ENCODE measurements at places on chromosomes 2 and 18. TPM values are rescaled to one million over a fixed set of nuclear protein-coding genes. Genes with fewer than 3 reads are reported as not detected.

The GREB1 gene
- total RNA-seq, result 0.51 TPM

The ASXL2 gene
- 4.6 TPM for total RNA-seq

The SP100 gene
- total RNA-seq, result 93.0 TPM

The NAT8 gene
- total RNA-seq, result not detected

The UGT1A3 gene
- not detected for total RNA-seq

The PHLPP1 gene
- 5.0 TPM for total RNA-seq

The TEKT4 gene
- not detected for total RNA-seq

The REG3A gene
- not detected for total RNA-seq

The IMPA2 gene
- total RNA-seq, result 23.0 TPM

The MC4R gene
- total RNA-seq, result not detected

The LIMS4 gene
- total RNA-seq, result 0.26 TPM

The NTSR2 gene
- total RNA-seq, result under 0.01 TPM

The KIF5C gene
- total RNA-seq, result 0.17 TPM

The CGREF1 gene
- 10.0 TPM for total RNA-seq

The KCNIP3 gene
- total RNA-seq, result 1.7 TPM

The KLHL41 gene
- total RNA-seq, result 3.8 TPM

The PLCL1 gene
- total RNA-seq, result 0.83 TPM

The USP37 gene
- total RNA-seq, result 8.3 TPM

The SNTG2 gene
- not detected for total RNA-seq

All from fibroblast of lung (primary cell).